COR-L47 (cell line): ENCODE measurements at places on chromosomes 7 and 10.

GRCh38 chr7:34523226-34523918, 134.6 kb upstream of the NPSR1 start:
- DNase-seq = no peak

DNA sequence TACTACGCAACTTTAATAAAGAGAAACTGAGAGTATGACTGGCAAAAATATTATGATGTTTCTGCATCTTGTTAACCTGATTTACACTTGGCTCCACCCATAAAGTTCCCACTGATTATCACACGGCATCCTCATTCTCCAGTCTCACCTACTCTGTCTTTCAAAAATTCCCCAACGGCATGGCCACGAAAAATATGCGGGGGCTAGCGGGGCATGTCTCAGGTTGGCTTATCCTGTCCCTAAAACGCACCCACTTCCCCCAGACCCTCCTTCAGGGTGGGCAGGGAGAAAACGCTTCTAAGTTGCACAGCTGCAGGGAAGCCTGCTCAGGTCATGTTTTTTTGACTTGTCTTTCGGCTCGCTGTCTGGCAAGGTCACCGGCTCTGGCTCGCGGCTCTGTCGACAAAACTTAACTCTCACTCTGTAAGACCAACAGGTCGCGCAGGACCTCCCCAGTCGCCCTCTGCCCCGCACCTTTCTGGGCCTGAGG, 3.8 kb downstream of the CDK6 start:
- no peak for DNase-seq

DNA sequence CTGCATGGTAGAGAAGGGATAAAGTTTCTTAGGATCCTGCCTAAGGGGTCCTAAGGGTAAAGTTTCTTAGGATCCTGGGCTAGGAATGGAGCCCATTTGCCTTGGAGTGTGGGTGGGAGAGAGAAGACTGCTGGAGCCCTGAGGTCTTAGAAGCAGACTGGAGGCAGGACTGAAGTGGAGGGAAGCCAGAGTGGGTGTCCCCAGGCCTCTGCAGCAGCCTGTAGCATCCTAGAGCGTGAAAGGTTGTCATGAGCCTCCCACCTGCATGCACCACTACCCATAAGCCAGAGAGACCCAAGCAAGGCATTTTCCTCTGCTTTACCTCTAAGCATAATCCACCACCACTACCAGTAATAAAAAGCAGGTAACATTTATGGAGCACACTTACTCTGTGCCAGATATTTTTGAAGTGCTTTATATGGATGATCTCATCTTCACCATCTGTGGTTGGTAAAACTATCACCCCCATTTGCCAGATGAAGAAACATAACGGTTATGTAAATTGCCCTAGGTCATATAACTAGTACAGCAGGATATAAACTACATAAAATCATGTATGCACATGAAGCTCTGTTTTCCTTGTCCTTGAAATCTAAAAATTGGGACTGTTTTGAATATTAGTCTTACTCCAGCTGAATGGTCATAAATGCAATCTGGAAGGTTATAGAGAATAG, 103.5 kb upstream of the CCDC6 start:
- no peak for DNase-seq

DNA sequence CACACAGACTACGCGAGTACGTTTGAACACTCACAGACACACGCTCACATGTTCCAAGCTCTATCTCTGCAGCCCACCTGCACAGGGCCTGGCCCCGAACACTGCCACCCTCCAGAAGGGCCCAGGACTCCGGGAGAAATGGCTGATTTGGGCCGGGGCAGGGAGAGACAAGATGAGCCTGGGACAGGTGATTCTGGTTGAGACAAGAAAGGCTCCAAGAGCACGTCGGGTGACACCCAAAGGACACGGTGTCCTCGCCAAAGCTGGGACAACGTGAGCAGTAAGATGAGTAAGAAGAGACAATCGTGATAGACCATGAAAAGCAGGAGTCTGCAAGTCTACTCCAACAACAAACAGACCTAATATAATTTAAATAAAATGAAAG, 9.2 kb downstream of the GPER1 start:
- no peak for DNase-seq

GRCh38 chr10:125001313-125002046, 59.6 kb downstream of the ZRANB1 start:
- DNase-seq = no peak

DNA sequence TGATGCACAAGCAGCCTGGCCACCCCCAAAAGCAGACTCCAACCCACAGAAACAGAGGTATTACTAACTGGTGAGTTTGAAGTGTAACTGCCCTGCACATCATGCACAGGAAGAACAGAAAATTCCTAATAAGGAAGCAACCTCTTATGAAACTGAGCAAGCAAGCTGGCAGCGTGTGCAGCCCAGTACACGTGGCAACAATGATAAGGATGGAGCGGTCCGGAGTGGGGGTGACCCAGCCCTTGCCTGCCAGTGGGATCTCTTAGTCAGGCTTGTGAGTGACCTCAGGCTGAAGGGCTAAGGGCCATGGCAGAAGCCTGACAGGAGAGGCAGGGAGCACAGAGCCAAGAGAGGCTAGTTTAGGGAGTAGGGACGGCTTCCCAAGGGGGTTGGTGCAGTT, 22.1 kb upstream of the AOAH start:
- DNase-seq = no peak

DNA sequence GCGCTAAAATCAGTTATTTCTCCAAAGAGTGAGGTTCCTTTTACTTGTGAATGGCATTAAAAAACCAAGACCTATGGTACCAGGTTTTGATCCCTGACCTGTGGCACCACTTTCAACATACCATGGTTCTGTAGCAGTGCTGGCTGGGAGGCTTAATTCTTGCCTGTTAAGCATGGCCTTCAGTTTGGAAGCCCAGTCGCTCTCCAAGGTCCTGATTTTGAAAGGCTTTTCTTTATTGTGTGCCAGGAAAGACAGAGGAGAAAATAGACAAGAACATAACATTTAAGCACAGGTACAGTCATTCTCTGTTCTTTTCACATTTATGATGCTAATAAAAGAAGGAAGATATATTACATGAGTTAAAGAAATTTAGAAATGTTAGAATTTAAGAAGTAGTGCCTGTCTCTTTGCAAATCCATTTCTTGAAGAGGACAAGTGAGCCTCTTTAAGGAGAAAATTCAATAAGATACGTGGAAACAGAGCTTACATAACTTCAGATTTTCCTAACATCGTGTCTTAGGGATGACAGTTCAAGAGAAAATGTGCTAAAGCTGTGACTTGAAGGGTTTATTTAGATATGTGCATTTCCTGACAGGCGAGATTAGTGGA, 357.6 kb downstream of the DPP6 start:
- no peak for DNase-seq

DNA sequence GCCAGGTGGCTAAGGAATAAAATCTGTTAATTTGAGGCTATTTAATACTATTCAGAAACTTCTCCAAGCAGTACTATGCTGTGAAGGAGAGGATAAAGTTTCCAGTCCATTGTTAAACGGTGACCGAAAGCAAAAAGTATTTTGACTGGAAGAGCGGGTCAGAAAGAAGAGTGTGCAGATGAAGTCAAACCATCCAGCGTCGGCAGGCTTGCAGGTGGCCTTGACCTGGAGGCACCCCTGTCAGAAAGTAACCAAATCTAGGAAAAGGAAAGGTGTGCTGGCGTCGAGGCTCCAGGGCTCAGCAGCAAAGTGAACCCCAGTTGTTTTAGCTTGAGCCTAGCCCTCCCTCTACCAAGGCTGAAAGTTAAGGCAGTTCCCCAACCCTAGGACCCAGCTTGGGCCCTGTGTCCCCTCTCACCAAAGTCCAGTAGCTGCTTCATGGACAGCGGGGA, 544 bp downstream of the PDK4 start:
- no peak for DNase-seq

DNA sequence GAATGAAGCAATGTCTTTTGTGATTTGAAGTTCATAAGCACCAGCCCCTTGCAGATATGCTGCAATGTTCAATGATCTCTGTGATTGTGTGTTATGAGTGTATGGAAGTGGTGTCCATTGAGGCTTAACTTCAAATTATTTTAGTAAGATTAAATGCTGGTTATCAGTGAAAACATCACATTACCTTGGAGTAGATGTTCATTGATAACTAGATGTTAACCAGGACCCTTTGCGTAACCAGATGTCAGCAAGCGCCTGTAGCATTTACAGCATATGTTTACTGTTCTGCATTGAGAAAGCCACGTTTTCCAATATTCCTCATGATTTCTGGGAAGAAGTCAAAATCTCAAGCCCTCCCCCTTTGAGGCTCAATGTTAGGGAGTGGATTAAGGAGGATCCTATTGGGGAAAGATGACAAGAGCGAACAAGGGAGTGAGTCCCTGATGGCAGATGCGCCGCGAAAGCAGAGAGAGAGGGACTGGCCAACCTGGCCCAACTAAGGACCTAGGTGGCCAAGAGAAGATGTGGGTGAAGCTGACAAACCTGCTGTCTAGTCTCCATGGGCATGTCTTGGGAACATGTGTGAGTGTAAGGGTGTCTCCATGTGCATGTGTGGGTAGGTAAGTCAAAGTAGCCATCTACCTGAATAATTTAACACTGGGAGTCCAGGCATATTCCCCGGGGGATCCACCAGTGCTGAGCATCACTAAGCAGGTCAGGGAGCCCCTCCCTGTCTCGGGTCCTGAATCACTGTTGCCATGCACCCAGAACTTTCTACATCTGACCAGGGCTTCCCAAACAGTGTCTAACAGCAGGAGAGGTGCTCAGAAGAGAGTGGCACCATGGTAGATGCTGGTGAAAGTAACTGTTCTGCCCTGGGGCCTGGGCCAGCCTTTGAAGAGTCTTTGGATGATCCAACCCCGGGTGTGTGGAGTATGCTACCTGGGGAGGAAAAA, 141.6 kb upstream of the GDF10 start:
- DNase-seq = no peak

DNA sequence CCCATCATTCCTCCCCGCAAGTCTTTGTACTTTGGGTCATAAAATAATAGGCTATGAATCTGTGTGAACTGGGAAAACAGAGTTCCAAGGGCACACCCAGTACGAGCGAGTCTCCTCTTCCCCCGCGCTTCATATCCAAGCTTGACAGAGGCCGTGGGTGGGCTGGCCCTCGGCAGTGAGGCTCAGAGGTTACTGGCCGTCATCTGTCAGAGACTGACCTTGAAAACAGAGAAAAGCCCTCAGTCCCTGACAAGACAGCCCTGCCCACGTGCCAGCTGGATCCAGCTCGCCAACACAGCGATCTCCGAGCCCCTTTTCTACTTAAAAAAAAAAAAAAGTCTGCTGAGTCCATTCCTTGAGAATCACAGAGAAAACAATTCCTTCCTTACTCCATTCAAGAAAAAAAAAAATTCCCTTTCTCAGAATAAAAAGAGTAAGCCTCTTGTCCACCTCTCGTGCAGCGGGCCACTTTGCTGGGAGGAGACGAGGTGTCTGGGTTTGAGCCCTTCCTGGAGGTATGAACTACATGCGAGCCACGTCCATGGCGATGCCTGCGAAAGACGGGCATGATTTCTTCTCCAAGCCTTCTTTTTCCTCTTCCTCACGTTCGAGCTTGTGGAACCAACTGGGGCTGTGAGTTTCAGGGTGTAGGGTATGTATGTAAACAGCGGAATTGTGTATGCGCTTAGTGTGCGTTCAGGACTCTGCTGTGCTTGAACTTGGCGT, 744 bp upstream of the BICC1 start:
- no peak for DNase-seq

DNA sequence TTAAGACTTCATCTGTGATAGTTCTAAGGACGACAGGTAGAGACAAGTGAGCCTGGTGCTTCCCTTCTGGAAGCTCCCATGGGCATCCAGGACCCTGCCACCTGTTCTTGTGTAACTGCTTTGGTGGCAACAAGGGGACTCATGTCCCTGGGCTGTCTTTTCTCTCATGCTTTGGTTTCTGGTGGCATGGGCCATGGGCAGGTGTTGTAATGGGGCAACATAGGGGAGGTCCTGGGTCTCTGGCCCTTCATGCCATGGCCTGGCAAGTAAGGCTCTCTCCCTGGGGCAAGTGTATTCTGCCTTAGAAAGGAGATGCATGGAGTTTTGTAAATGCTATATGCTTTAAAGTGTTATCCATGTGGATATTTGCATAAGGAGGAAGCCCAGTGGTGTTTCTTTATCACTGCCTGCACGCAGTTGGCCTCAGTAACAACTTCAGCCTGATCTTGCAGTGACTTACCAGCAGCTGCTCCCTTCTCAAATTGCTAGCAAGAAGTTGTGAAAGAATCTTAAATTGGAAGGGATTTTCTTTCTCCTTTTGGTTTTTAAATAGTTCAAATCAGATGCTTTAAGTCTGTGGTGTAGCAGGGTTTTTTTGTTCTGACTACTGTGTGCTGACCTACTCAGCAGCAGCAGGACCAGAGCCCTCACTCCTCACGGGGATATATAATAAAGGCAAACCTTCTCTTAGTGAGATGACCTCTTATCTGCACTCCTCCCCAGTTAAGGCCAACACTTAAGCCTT, 39.9 kb downstream of the OGDH start:
- no peak for DNase-seq

DNA sequence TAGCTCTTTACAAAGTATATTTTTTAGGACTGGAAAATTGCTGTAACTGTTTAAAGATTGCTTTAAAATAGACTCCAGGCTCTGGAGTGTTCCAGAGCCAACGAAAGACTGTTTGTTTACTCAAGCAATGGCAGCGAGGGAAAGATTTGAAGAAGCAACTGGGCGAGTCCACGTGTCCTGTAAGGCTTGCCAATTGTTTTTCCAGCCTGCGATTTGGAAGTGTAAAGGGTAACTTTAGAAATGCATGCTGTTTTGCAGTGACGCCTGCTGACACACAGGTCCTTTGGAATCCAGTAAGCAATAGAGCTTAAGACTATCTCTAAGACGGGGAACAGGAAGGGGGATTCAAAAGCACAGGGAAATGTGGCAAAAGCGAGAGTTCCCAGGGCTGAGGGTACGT, 55.8 kb downstream of the TACC2 start:
- DNase-seq = no peak

- DNase-seq = no peak
Measured at GRCh38 chr10:93711891-93712290, 9.5 kb upstream of the FRA10AC1 start.

DNA sequence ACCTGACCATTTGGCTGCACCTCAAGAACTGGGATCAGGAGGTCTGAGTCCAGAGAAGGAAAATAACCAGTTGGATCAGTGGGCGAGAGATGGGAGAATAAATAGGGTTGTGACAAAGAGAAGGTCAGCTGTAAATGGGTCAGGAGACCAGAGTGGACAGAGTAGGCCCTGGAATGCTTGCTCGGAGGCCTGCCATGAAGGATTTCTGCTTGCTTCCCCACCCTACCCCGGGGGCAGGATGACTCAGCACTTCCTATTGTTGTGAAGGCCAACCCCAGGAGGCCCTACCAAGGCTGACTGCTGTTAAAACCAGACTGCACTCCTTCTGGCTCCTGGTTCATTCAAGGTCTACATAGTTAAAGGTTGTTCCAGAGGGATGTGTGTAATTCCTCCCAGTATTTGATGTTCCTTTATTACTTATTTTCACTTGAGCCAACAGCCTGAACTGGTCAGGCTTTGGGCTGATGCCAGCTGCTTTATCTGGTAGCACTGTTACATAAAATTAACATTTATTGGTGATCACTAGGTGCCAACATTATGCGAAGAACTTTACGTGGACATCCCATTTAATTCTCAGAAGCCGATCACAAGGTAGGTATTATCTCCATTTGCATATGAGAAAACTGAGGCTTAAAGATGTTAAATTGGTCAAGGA, 27.3 kb upstream of the IFRD1 start:
- DNase-seq = peak; percentile 51

- DNase-seq = no peak
Measured at GRCh38 chr7:27345997-27346396, 103.4 kb downstream of the EVX1 start.
